ENCODE measurements at places on chromosomes 6 and 20. TPM values are rescaled to one million over a fixed set of nuclear protein-coding genes. Genes with fewer than 3 reads are reported as not detected.

- DNase-seq, result no peak
These were observed 255.3 kb downstream of the LY86 start for GRCh38 chr6:6843777-6844176.

NKX2-2 gene
- 0.22 TPM for total RNA-seq

SLC17A2 gene
- not detected for total RNA-seq

KCNQ5 gene
- total RNA-seq, result 0.14 TPM

GRCh38 chr6:36333931-36334725 is 2.6 kb downstream of the BNIP5 start:
- DNase-seq, result peak; percentile 49

- DNase-seq, result no peak
These were observed 193.4 kb upstream of the SLC35B3 start for GRCh38 chr6:8628736-8629135.

DNA sequence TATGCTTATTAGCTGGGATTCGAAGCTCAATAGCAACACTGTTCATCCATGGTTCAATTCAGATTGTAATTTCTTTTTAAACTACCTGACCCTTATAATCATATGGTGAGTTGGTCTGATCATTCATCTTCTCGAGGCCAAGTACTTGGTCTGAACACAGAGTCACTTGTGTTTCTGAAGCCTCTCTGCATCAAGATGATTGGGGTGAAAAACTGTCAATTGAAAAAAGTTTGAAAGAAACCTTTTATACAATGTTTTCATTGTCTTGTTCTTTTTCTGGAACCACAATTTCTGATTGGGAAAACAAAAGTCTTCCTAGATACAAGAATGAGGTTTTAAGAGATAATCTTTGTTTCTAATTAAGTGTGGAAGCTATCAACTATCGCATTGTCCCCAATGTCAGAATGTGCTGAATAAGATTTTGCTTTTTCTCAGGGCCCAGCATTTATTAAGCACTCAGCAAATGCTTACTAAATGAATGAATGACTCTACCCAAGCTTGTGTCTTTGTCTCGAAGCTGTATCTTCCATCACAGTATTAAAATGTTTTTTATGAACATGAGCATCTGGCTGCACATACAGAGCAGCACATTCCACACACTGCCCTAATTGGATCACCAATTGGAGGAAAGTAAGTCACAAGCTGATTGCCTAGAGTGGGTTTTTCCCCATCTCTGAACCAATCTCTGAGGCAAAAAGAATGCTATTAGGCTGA is 45.0 kb upstream of the MOXD1 start:
- no peak for DNase-seq

- no peak for DNase-seq
These were observed 247.9 kb downstream of the RFPL4B start for GRCh38 chr6:112594886-112595594.

RIMS1 gene
- total RNA-seq, result not detected

NFATC2 gene
- 6.2 TPM for total RNA-seq

DNA sequence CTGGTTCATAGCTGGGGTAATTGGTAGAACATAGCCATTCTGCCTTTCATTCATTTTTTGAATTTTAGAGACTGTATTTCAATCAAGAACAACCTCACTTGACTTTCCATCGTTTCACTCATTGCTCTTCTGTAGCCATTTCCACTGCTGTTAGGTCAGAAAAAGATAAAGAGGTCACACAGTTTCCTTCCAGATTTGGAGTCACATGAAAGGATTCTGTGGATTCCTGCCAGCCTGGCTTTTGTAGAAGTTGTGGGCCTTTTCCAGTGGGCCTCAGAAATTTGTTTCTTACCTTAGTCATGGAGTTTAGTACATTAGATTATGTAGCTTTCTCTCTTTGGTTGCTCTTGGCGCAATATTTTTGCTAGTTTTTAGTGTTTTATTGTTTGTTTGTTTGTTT is 157.8 kb downstream of the SASH1 start:
- no peak for DNase-seq

Data from mucosa of descending colon (tissue), 3 donors.